H1 (cell line): ENCODE measurements at places on chromosomes 5 and 9.

- H3K36me3 ChIP-seq = no peaks in the 10 kb centered on the region
- H3K4me1 ChIP-seq = peaks cover 17% of the 10 kb centered on the region
- H3K4me3 ChIP-seq = no peak overlapping the region
- DNase-seq = no peak
Observed at GRCh38 chr9:75455444-75455921, 367.2 kb downstream of the OSTF1 start.

- no peaks in the 10 kb centered on the region for H3K27me3 ChIP-seq
- H3K27ac ChIP-seq = no peak overlapping the region
- peaks cover 4% of the 10 kb centered on the region for H3K4me1 ChIP-seq
- no peaks in the 10 kb centered on the region for H3K36me3 ChIP-seq
- H3K4me3 ChIP-seq = no peak overlapping the region
Observed at GRCh38 chr9:105950894-105951293, 256.6 kb downstream of the TMEM38B start.

GRCh38 chr9:133919253-133920115 is 72.6 kb downstream of the VAV2 start:
- no peak for DNase-seq
- H3K36me3 ChIP-seq = no peaks in the 10 kb centered on the region

DNA sequence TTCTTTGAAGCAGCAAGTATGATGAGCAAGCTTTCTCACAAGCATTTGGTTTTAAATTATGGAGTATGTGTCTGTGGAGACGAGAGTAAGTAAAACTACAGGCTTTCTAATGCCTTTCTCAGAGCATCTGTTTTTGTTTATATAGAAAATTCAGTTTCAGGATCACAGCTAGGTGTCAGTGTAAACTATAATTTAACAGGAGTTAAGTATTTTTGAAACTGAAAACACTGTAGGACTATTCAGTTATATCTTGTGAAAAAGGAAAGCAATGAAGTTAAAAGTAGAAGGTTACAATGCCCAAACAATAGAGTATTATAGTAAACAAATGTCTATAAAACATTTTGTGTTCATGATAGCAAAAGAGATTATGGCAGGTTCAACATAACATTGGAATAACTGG is 88.6 kb downstream of the JAK2 start:
- H3K4me3 ChIP-seq = no peak overlapping the region
- no peak for DNase-seq
- H3K27ac ChIP-seq = no peak overlapping the region
- H3K4me1 ChIP-seq = no peaks in the 10 kb centered on the region
- no peaks in the 10 kb centered on the region for H3K27me3 ChIP-seq
- no peaks in the 10 kb centered on the region for H3K36me3 ChIP-seq

DNA sequence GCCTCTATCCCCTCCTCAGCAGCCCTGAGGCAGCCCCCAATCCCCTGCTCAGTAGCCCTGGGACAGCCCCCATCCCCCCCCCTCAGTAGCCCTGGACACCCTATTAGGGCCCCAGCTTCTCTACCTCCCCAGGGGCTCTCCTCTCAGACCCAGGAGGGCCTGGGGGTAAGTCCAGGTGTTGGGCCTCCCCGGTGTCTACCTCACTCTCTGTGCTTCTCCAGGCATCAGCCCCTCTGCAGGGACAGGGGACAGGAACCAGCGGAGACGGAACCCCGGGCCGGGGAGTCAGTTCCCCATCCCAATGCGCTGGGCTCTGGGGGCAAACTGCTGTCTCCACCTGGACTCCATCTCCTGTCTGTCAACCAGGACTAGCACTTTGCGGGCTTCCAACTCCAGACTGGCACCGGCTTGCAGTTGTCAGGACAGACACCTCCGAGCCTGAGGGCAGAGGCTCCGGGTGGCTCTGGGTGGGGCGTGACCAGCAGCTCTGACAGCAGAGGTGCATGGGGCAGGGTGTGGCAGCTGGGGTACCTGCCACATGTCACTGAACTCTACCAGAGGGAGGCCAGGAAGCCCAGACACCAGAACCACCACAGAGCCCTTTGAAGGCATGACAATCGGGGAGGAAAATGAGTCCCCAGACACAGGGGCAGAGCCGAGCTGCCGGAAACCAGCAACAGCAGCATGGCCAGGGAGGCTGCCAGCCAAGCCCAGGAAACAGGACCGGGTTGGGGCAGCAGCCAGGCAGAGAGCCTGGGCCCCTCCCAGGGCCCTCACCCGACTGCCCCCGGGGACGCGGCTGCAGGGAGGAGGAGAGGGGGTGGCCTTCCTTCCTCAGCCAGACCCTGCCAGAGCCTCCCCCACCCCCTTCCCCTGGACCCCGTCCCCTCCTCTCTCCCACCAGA is 17.7 kb upstream of the UBAC1 start:
- no peaks in the 10 kb centered on the region for H3K36me3 ChIP-seq
- no peak overlapping the region for H3K4me3 ChIP-seq
- no peak overlapping the region for H3K27ac ChIP-seq
- no peaks in the 10 kb centered on the region; the same call in 1 of the 2 replicates for H3K4me1 ChIP-seq
- H3K27me3 ChIP-seq = no peaks in the 10 kb centered on the region
- no peak for DNase-seq

- H3K36me3 ChIP-seq = no peaks in the 10 kb centered on the region
- no peak overlapping the region for H3K4me3 ChIP-seq
- no peaks in the 10 kb centered on the region for H3K4me1 ChIP-seq
- DNase-seq = no peak
Observed at GRCh38 chr5:123530728-123531127, 18.8 kb downstream of the CSNK1G3 start.

DNA sequence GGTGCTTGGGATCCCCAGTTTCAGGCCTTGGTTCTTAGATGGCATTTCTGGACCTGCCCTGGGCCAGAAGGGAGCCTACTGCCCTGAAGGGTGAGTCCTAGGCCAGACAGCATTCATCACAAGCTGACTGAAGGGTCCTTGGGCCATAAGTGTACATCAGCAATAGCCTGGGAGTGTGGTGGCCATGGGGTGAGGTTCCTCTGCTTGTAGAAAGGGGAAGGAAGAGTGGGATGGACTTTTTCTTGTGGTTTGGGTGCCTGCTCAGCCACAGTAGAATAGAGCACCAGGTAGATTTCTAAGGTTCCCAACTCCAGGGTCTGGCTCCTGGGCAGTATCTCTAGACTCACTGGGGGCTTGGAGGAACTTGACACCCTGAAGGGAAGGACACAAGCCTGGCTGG is 95.2 kb upstream of the PHF24 start:
- no peak for DNase-seq
- H3K4me1 ChIP-seq = no peaks in the 10 kb centered on the region
- H3K27ac ChIP-seq = no peak overlapping the region

DNA sequence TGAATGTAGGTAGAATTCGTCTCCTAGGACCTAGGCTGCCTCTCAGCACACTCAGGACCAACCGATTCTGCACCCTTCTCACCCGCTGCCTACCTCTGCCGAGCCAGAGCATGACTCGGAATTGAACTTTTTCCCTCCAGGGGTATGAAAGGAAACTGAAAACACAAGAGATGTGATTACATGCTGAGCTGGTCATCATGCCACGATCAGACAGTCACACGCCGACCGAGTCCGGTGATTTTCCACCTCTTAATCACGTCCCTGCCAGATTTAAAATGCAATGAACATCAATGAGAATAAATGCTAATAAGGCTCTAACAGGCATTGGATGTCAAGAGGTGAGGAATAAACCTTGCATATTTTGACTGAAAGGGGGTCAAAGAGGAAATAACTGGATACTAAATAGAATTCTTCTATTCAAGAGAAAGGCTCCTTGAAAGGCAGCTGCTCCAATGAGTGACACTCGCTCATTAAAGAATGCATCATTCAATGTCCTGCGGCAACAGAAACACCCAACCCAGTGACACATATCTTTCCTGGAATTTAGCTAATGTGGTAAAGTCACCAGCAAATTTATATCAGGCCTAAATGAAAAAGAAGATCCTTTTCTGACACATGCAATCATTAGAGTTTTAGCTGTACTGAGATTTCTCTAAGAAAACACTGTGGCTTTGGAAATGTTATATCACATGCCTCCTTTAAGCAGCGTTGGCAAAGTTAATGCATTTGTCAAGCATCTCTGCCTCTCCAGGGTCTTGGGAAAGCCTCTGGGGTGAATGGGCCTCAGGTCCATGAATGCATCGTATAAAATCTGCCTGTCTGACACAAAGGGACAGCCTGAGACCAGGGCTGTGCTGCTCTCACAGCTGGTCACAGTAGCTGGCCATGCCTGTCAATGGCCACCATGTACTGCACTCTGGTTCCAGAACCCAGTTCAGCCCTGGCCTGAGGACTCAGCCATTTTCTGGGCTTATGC is 128.7 kb downstream of the SPOCK1 start:
- DNase-seq = no peak
- no peak overlapping the region for H3K4me3 ChIP-seq
- no peaks in the 10 kb centered on the region for H3K36me3 ChIP-seq
- H3K4me1 ChIP-seq = no peaks in the 10 kb centered on the region
- no peaks in the 10 kb centered on the region for H3K27me3 ChIP-seq

GRCh38 chr9:127905004-127905728 is 5.8 kb upstream of the ST6GALNAC6 start:
- no peaks in the 10 kb centered on the region for H3K27me3 ChIP-seq
- no peak overlapping the region for H3K4me3 ChIP-seq
- peaks cover 21% of the 10 kb centered on the region for H3K4me1 ChIP-seq
- DNase-seq = no peak

GRCh38 chr5:96775050-96775449 is 32.7 kb downstream of the ERAP1 start:
- no peak overlapping the region for H3K27ac ChIP-seq
- no peaks in the 10 kb centered on the region for H3K27me3 ChIP-seq
- no peak for DNase-seq
- H3K4me1 ChIP-seq = no peaks in the 10 kb centered on the region

- no peak overlapping the region for H3K27ac ChIP-seq
- no peak for DNase-seq
- H3K4me1 ChIP-seq = no peaks in the 10 kb centered on the region
- H3K36me3 ChIP-seq = peaks cover 31% of the 10 kb centered on the region
- H3K4me3 ChIP-seq = no peak overlapping the region
- H3K27me3 ChIP-seq = no peaks in the 10 kb centered on the region
Observed at GRCh38 chr5:132876020-132876759, 2.7 kb downstream of the LEAP2 start.

DNA sequence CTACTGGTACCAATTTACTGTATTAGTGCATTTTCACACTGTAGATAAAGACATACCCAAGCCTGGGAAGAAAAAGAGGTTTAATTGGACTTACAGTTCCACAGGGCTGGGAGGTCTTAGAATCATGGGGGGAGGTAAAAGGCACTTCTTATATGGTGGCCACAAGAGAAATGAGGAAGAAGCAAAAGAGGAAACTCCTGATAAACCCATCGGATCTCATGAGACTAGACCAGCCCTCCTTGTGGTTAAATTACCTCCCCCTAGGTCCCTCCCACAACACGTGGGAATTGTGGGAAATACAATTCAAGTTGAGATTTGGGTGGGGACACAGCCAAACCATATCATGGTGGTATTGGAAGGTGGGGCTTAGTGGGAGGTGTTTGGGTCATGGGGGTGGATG is 56.5 kb upstream of the SPDL1 start:
- no peak for DNase-seq
- no peak overlapping the region for H3K27ac ChIP-seq
- no peak overlapping the region for H3K4me3 ChIP-seq
- H3K36me3 ChIP-seq = no peaks in the 10 kb centered on the region

DNA sequence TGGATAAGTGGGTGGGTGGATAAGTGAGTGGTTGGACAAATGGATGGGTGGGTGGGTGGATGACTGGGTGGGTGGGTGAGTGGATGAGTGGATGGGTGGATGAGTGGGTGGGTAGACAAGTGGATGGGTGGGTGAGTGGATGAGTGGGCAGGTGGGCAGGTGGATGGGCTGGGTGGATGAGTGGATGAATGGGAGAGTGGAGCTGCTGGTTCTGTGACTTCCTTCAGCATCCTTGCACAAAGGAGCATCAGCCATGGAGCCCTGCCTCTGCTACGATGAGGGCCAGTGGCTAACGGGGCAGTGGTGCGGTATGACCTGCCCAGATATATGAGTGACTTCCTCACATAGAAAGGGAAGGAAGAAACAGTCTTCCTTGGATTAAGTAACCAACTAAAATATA is 398.7 kb upstream of the IRX4 start:
- H3K27ac ChIP-seq = no peak overlapping the region
- H3K4me3 ChIP-seq = no peak overlapping the region
- no peaks in the 10 kb centered on the region for H3K4me1 ChIP-seq
- no peaks in the 10 kb centered on the region for H3K36me3 ChIP-seq

DNA sequence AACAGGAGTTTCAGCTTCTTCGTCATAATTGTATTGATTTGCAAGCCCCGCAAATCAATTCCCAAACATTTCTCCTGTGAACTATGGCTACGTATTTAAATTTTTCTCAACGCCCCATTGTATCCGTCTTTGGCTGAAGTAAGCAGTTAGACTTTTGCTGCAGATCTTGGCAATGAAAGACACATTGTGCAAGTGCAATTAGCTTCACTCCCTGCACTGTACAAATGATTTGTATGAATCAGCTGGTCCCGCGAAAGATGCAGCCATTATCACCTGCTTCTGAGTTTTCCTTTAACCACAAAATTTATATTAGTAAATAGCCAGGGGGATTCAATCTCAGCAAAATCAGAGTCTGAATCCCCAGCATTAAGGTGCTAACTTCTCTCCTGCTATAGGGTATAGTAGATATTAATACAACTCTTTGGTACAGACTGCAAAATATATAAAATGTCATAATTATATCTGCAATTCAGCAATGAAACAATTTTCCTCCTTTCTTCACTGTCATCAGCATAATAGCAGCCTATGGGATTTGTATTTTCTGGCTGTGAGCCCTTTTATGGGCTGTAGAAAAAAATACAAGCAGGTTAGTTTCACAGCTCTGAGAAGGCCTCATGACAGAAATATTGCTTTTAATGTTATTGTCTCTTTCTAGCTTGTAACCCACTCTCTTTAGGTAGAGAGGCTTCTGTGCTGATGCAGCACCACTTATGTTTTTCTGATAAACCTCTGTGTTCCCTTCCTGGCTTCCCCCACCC is 68.4 kb upstream of the SMARCA2 start:
- H3K27me3 ChIP-seq = no peaks in the 10 kb centered on the region
- H3K36me3 ChIP-seq = no peaks in the 10 kb centered on the region
- peaks cover 14% of the 10 kb centered on the region for H3K4me1 ChIP-seq
- H3K4me3 ChIP-seq = no peak overlapping the region
- no peak for DNase-seq

- H3K36me3 ChIP-seq = peaks cover 22% of the 10 kb centered on the region
- no peak for DNase-seq
- H3K27me3 ChIP-seq = no peaks in the 10 kb centered on the region
- H3K4me1 ChIP-seq = peaks cover 13% of the 10 kb centered on the region
Observed at GRCh38 chr5:72126796-72127195, 19.5 kb downstream of the MAP1B start.

DNA sequence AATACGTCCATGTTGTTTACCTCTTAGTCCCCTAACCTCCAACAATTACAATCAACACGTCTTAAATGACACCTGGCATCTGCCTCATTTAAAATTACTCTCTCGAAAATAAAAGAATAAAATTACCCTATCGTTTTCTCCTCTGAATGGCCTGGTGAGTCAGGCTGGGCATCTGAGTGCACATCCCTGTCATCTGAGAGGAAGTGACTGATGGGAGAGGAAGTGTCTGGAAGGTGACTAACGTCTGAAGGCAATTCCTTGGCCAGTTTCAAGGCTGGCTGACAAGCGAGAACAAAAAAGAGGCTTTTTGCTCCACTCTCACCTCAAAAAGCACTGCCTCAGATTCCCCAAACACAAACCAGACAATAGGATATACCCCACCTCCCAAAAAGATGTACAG is 57.7 kb downstream of the MAPKAP1 start:
- no peak overlapping the region for H3K27ac ChIP-seq
- H3K27me3 ChIP-seq = no peaks in the 10 kb centered on the region
- H3K4me3 ChIP-seq = no peak overlapping the region
- no peak for DNase-seq
- H3K4me1 ChIP-seq = peaks cover 26% of the 10 kb centered on the region
